ENCODE measurements at places on chromosomes 16 and 17.

GRCh38 chr17:74304184-74304583 is 21.8 kb upstream of the KIF19 start:
- no peak for DNase-seq

GRCh38 chr17:31580706-31581490 is 189.4 kb downstream of the RAB11FIP4 start:
- peak; percentile 79 for DNase-seq

DNA sequence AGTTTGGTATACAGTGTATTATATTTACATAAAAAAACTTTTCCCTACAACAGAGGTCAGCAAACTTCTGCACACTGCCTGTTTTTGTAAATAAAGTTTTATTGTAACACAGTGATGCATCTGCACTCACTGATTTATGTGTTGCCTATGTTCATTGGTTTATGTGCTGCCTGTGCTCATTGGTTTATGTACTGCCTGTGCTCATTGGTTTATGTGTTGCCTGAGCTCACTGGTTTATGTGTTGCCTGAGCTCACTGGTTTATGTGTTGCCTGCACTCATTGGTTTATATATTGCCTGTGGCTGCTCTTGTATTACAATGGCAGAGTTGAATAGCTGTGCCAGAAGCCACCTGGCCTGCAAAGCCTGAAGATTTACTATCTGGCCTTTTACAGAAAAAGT is 81.6 kb downstream of the MYH11 start:
- no peak for DNase-seq

DNA sequence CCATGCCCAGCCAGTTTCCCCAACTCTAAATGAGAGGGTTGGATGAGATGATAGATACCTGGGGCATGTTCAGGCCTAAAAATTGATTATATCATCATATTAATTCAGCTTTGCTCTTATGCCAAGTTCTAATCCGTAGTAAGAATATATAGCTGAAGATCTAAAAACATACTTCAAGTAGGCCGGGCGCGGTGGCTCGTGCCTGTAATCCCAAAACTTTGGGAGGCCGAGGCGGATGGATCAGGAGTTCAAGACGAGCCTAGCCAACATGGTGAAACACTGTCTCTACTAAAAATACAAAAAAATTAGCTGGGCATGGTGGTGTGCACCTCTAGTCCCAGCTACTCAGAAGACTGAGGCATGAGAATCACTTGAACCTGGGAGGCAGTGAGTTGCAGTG is 12.0 kb downstream of the PLA2G10 start:
- DNase-seq: no peak

- no peak for DNase-seq
Observed at GRCh38 chr16:78275420-78275819, 176.0 kb downstream of the WWOX start.

- no peak for DNase-seq
Observed at GRCh38 chr17:28689011-28689410, 22.7 kb downstream of the PROCA1 start.

DNA sequence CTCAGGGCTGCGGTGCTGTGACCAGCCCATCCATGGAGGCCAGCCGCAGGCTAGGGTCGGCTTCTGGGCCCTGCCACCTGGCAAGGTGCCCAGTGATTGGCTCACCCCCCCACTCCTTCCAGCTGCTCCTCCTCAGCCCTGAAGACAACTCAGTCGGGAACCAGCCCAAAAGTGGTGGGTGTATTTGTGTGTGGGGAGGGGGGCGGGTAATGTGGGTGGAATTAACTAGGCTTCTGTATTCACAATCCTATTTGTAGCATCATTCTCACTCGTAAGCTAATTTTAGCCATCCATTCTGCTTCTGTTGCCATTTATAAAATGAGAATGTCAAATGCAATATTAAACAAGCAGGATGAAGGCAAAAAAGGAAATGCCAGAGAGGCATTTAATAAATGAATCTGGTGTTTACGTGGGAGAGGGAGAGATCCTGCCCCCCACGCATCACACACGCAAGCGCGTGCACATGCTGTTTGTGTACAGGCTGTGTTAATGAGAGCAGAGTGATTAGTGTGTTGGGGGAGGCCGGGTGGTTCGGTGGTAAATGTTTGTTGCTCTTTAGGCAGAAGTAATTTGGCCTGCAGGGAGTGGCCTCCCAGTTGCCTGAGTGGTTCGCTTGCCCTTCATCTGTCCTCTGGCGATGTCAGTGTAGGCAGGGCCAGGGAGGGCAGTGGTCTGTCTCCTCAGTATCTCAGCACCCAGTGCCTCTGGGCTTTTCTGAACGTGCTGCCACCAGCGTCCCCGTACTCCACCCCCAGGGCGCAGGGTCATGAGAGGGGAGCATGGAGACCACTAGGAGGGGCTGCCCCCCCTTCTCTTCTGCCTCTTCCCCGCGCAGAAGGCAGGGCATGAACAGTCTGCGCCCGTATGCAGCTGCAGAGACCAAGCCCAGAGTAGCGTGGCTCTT is 140.1 kb downstream of the CCDC182 start:
- peak; percentile 67 for DNase-seq

DNA sequence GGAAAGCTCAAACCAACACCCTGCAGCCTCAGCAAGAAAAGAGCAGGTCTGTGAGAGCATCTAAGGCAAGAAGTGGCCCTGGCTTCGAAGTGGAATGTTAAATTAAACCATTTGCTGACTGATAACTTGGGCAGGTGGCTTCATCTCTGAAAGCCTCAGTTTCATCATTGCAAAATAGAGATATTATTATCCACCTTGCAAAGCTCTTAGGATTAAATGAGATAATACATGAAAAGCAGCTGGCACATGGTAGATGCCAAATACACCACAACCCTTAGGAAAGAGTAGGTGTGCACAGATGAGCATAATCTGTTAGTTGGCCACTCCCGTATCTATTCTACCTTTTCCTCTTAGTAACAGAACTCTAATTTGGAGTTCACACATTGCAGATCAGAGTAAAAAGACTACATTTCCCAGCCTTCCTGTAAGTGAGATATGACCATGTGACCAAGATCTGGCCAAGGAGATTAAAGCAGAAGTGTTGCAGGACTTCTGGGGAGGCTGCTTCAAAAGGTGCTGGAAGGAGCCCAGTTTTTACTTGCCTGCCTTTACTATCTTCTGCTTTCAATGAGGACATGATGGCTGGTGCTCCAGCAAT is 288.7 kb downstream of the SOX9 start:
- no peak for DNase-seq

- no peak for DNase-seq
Observed at GRCh38 chr16:4572715-4573114, 16.6 kb downstream of the C16orf96 start.

DNA sequence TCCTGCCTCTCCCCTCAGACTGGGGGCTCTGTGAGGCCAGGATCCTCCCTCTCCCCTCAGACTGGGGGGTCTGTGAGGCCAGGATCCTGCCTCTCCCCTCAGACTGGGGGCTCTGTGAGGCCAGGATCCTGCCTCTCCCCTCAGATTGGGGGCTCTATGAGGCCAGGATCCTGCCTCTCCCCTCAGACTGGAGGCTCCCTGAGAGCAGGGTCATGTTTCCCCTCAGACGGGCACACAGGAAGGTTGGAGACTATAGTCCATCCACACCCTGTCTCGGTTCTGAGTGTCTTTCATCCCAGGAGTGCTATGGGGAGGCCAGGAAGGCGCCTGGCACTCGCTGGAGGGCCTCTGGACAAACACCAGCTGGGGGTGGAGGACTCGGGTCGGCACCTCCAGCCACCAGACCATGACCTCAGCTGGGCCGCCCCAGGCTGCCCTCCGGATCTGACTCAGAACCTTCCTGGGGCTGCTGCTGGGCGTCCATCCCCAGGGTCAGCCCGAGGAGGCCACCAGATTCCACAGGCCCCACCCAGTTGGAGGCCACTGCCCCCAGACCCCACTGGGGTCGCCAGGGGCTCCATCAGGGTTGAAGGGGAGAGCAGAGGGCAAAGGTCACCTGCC is 21.9 kb upstream of the DLX4 start:
- no peak for DNase-seq

DNA sequence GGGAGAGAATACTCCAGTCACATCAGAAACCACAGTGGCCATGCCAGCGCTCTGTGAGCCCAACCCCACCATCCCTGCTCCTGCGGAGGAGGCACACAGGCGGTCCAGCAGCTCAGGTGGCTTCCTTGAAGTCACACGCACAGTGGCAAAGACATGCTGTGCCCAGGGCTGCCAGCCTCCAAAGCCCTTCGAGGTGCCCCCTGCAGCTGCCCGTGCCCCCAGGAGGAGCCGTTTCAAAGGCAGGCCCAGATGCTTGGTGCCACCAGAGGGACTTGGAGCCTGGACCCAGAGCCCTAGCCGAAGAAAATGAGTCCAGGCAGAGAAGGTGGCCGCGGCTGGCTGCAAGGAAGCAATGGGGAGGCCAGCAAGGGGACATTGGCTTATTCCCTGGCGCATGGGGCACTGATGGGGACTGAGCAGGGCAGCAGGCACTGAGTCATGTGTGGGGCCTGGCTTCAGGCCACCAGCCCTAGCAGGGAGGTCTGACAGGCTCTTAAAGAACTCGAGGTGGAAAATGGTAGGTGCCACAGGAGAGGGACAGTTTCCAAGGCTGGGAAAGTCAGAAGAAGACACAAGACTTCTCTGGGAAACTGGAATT is 17.2 kb upstream of the CACNG1 start:
- DNase-seq: no peak

Measured in amygdala (tissue), 56 donors.